ENCODE measurements at places on chromosomes 11 and 22.
A peak's percentile ranks its signal among the peaks of the same experiment; 100 is the strongest.

GRCh38 chr22:31488346-31488883, 1.2 kb downstream of the EIF4ENIF1 start:
- no peak for DNase-seq

- peak; percentile 45 for DNase-seq
Observed at GRCh38 chr22:24175160-24175808, 6.0 kb upstream of the SUSD2 start.

- DNase-seq, result peak; percentile 45
Observed at GRCh38 chr22:43060183-43060582, 29.0 kb downstream of the TTLL1 start.

GRCh38 chr11:122204206-122204605, 88.2 kb upstream of the BLID start:
- DNase-seq, result no peak

DNA sequence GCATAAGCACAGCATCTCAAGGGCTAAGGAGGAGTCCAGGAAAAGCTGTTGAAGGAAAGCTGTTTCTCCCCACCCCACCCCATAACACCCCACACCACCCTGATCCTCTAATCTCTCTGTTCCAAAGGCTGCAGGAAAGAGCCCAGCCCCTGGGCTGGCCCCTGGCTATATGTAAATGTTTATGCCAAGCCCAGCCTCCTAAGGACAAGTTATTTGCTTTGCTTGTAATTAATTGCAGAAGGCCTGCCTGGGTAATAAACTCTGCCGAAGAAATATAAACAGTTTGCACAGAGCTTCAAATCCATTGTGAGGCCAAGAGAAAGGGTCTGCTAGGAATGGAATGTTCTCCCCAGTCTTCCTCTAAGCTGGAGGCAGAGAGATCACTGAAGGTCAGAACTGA, 21.2 kb downstream of the ARRB1 start:
- DNase-seq, result no peak

GRCh38 chr22:38426628-38427027, 28.4 kb downstream of the KCNJ4 start:
- DNase-seq, result no peak

- no peak for DNase-seq
Observed at GRCh38 chr11:18540207-18541009, 13.7 kb upstream of the TSG101 start.

DNA sequence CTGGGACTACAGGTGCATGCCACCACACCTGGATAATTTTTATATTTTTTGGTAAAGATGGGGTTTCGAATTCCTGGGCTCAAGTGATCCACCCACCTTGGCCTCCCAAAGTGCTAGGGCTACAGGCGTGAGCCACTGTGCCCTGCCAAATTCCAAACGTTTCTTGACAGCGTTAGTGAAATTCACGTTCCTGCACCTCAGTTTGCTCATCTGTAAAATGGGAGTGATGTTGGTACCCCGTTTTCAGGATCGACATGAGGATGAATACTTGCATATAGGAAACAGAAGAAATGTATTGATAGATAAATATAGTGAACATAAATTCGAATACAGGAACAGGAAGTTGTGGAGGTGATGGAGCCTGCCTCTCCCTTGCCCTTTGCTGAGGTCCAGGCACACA, 10.2 kb upstream of the LTO1 start:
- no peak for DNase-seq

- no peak for DNase-seq
Observed at GRCh38 chr11:86955111-86955360, 159 bp downstream of the FZD4 start.

GRCh38 chr11:43631732-43632131, 48.8 kb upstream of the HSD17B12 start:
- DNase-seq, result no peak

- DNase-seq, result no peak
Observed at GRCh38 chr11:21174781-21175180, 505.4 kb downstream of the NELL1 start.

GRCh38 chr22:40922484-40923303, 28.5 kb upstream of the RBX1 start:
- peak; percentile 37 for DNase-seq

- DNase-seq, result no peak
Observed at GRCh38 chr11:117842131-117842941, 17.8 kb upstream of the FXYD2 start.

- DNase-seq, result no peak
Observed at GRCh38 chr22:46058591-46059519, 81.9 kb upstream of the WNT7B start.

DNA sequence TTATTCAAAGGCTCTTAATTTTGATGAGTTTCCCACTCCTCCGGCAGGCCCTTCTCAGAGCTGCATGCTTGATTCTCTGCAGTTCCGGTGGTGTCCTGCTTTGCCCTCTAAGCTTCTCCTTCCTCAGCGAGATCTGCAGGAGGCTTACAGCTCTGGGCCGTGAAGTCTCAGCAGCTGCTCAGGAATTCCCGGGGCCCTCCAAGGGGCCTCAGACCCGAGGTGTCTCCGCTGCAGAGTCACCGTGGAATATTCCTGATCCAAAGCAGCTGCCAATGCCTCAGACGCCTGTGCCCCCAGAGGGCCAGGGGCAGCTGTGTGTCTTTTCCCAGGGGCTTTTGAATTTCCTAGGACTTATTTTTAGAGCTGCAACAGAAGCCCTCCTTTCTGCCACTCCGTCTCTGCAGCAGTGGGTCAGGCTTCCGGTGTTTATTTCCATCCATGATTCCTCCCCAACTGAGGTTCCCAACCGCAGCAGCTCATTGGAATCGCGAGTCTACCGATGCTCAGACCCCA, 37.2 kb downstream of the RPS6KA4 start:
- DNase-seq, result no peak

- peak; percentile 73 for DNase-seq
Observed at GRCh38 chr11:66891851-66892660, 35.2 kb downstream of the LRFN4 start.

DNA sequence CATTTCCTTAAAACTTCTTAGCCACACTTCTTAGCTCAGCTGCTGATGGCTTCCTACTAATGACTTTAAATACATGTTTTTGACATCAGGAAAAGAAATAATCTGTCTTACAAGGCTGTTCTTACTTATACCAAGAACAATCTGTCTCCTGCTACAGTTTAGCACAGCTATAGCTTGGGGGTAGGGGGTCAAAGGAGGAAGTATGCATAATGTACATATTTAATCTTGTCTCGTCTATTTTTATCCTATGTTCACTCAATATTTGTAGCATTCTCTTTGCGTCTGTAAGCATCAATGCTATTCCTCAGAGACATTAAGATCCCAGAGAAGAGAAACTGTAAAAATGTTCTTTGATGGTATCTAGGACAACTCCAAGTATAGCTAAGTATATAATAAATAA, 96.0 kb downstream of the KIRREL3 start:
- DNase-seq, result no peak

GRCh38 chr11:126048197-126048596, 14.5 kb downstream of the CDON start:
- no peak for DNase-seq

DNA sequence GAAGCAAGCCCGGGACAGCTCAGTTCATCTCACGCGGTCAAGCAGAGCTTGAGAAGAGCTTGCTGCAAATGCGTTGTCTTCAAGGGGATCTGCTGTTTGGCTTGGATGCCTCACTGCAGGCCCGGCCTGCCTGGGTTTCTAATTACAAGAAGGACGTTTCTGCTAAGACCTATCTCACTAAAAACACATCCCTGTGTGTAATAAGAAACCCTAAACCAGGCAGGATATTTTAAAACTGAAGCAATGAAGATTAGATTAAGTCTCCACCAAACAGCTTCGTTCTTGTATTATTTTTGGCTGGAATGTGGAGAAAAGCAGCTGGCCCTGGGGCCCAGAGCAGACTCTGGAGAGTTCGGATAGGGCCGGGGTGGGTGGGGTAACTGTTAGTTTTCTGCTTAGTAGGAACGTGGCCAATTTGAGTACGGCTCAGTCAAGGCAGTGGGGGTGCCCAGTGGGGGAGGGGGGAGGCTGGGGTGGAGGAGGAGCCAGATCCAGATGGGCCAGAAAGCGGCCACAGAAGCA, 6.0 kb downstream of the PKNOX2 start:
- DNase-seq, result no peak

DNA sequence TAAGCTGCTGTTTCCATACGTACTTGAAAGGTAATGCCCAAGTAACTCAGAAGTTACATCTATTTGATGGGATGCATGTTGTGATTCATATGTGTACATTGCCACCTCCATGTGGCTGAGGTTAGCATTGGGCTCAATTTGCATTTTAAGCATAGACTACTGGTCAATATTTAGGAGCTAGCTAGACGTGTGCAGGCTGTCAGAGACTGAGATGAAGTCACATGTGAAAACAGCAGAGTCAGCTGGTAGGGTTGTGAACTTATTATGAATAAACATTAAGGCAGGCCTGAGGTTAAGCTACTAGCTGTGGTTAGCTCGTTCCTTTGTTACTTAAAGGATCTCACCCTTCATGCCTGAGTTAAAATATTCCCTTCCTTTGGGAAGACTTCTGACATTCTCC, 114.5 kb upstream of the MTNR1B start:
- DNase-seq, result no peak

- DNase-seq, result peak; percentile 92
Observed at GRCh38 chr22:36365020-36365411, 22.8 kb downstream of the MYH9 start.

DNA sequence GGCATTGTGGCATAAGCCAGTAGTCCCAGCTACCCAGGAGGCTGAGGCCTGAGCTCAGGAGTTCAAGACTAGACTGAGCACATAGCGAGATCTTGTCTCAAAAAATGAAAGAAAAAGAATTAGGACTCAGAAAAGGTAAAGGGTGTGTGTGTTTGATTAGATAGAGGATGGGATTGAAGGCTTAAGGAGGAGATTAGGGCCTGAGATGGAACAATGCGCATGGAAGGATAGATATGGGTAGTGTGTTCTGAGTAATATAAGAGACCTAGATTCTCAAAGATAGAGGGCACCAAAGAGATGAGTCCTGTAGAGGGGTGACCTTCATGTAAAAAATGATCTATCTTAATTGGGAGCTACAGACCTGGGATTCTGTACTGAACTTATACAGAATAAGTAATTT, 17.3 kb upstream of the RAB30 start:
- DNase-seq, result no peak

GRCh38 chr11:74680703-74681531, 50.3 kb downstream of the CHRDL2 start:
- no peak for DNase-seq

DNA sequence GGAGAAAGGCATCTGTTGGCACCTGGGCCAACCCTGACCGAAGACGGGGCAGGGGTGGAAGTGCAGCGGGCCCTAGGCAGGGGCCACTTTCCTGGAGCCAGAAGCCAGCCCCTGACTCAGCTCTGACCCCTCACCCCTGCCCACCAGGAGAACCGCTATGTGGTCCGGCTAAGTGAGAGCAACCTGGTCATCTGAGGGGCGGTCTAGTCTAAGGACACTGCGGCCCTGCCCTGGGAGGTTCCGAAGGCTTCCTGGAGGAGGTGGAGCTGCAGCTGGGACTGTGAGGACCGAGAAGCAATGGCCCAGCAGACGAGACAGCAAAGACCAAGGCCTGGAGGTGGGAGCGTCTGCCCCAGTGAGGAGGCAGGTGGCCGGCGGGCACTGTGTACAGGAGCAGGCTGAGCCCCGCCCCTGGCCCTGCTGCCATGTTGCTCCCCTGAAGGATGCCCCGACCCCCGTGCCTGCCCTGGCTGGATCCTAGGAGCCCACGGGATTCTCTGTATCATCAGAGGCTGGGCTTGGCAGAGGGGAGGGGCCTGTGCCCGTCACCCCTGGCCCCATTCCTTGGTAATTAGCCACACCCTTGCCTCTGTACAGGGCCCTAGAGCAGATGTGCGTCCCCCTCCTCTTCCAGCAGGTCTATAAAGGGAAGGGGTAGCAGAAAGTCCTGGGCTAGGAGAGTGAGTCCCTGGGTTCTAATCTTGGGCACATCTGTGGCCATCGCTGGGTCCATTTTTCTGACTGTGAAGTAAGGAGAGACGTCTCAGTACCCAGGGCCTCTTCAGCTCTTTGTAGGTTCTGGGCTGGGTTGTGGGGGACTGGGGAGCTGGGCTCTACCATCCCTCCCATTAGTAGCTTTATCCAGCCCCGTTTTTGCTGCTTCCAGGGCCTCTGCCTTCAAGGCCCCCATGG, 19.4 kb downstream of the RELT start:
- no peak for DNase-seq

GRCh38 chr22:45398214-45398613, 15.2 kb downstream of the SMC1B start:
- DNase-seq, result no peak

- DNase-seq, result no peak
Observed at GRCh38 chr22:38352436-38352835, 35.2 kb upstream of the CSNK1E start.

- DNase-seq, result no peak
Observed at GRCh38 chr22:44336962-44337677, 24.4 kb upstream of the SHISAL1 start.

- no peak for DNase-seq
Observed at GRCh38 chr11:131712897-131713296, 342.5 kb downstream of the NTM start.

GRCh38 chr22:37449331-37450001, 22.2 kb upstream of the ELFN2 start:
- no peak for DNase-seq

DNA sequence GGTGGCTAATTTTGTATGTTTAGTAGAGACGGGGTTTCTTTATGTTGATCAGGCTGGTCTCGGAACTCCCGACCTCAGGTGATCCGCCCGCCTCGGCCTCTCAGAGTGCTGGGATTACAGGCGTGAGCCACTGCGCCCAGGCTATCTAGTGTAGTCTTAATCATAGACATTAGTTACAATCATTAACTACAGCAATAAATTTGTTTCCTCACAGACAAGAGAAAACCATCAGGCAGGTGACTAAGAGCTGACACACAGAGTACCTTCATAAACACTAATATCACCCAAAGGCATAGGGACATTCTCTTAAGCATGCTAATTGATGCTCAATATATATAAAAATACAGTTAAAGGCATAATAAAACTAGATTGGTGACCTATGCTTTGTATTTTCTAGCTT, 19.4 kb downstream of the SDHD start:
- DNase-seq, result no peak

- no peak for DNase-seq
Observed at GRCh38 chr11:98616098-98616655, 404.6 kb upstream of the CNTN5 start.

DNA sequence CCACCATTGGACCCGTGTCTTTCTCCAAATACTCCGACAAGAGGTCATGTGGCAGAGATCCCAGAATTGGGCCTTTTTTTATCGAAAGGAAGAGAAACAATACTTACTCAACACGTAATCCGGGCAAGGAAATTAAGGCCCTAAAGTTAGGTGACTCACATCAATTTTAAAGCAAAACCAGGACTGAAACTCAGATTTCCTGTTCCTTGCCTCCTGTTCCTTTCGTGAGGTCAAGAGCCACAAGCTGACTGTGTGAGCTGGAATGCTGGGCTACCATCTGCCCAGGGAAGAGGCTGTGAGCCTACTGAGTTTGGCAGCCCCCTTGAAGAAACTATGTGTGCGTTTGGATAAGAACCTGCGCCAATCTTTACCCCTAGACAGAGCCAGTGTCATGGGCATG, 27.1 kb upstream of the MRGPRX2 start:
- DNase-seq, result no peak

DNA sequence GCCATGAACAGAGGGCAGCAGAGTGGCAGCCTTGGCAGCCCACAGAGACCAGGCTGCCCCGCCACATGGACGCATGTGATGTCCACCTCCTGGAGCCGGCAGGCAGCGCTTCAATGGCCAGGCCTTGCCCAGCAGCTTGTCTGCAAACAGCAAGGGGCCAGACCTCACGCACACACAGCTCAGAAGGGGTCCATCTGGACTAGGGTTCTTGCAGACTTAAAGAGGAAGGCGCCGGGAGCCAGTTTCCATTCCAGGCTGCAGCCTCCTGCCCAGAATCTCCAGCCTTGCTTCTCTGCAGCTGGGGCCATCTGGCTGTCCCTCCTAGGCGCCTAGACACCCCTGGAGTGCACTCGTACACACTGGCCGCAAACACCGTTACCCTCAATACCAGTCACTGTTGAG, 91.9 kb upstream of the TMEM45B start:
- DNase-seq, result no peak
